ENCODE measurements at places on chromosomes 1 and 21. TPM values are rescaled to one million over a fixed set of nuclear protein-coding genes. Genes with fewer than 3 reads are reported as not detected.

DNM3 gene
- total RNA-seq: 4.0 TPM

CD1B gene
- 1.0 TPM for total RNA-seq

CD84 gene
- 7.0 TPM for total RNA-seq

MYBPH gene
- total RNA-seq: not detected

IGFN1 gene
- total RNA-seq: 23.1 TPM

SLC9C2 gene
- total RNA-seq: not detected

ARHGEF16 gene
- total RNA-seq: 17.1 TPM

MCOLN2 gene
- total RNA-seq: not detected

S100A7A gene
- not detected for total RNA-seq

TESK2 gene
- 0.33 TPM for total RNA-seq

SPOCD1 gene
- total RNA-seq: not detected

HS2ST1 gene
- 12.2 TPM for total RNA-seq

PLA2G2C gene
- total RNA-seq: not detected

- H3K27ac ChIP-seq: peak overlapping the region; percentile 78
- peak; percentile 86 for DNase-seq
- peaks cover 40% of the 10 kb centered on the region for H3K4me1 ChIP-seq
- H3K36me3 ChIP-seq: no peaks in the 10 kb centered on the region
These were observed 143.9 kb downstream of the NOS1AP start for GRCh38 chr1:162213281-162213912.

- no peak overlapping the region for H3K27ac ChIP-seq
- no peak for DNase-seq
- no peaks in the 10 kb centered on the region for H3K4me1 ChIP-seq
- H3K27me3 ChIP-seq: no peaks in the 10 kb centered on the region
- no peak overlapping the region for H3K4me3 ChIP-seq
These were observed 292.2 kb downstream of the SMYD3 start for GRCh38 chr1:246214708-246215509.

DNA sequence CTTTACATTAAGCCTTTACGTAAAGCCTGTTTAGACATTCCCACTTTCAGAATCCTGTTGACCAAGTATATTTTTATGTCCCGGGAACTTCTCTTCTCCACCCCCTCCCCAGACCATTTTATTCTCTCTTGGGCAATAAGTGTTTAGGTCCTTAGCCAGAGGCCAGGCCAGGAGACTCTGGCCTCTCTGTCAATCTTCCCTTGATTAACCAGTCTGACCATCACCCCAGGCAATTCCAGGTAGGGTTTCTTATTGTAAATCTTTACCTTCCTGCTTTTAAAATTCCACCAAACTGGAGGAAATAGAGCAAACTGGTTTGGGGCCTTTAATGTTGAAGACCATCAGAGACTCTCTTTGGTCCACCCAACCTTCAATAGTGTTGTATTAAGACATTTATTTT, 12.2 kb upstream of the IFI6 start:
- H3K4me3 ChIP-seq: no peak overlapping the region
- H3K4me1 ChIP-seq: no peaks in the 10 kb centered on the region
- DNase-seq: no peak
- H3K36me3 ChIP-seq: no peaks in the 10 kb centered on the region
- H3K27ac ChIP-seq: no peak overlapping the region

DNA sequence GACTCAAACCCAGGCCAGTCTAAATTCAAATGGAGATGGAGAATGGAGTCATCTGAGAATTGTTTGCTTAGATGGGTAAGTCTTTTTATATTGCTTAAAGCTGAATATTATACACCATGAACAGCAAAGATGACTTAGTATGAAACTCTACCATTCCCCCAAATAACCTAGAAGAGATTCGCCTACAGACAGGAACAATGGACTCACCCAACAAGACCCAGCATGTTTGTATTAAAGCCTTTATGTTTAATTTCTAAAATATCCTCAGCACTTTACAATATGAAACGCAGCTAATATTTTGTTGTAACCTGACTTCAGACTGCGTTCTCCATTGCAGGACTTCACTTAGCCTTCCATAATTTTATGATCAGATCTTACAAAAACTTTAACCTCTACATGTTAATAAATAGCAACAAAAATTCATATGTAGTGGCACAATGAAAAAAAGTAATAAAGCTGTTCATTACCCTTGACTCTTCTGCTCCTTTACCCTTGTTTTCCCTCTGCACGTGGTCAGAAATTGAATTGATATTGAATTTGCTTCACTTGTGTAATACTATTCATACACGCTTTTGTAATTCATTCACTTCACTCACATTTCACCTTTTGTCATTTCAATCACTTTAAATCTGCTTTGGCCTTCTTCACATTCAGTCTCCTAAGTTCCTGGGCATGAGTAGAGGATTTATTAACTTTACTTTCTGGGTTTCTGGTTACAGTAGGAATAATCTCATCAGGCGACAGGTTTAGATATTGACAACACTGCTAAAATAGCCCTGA, 177.3 kb upstream of the PTBP2 start:
- no peaks in the 10 kb centered on the region for H3K27me3 ChIP-seq
- H3K36me3 ChIP-seq: no peaks in the 10 kb centered on the region
- no peak overlapping the region for H3K4me3 ChIP-seq
- H3K4me1 ChIP-seq: no peaks in the 10 kb centered on the region
- DNase-seq: no peak
- no peak overlapping the region for H3K27ac ChIP-seq

DNA sequence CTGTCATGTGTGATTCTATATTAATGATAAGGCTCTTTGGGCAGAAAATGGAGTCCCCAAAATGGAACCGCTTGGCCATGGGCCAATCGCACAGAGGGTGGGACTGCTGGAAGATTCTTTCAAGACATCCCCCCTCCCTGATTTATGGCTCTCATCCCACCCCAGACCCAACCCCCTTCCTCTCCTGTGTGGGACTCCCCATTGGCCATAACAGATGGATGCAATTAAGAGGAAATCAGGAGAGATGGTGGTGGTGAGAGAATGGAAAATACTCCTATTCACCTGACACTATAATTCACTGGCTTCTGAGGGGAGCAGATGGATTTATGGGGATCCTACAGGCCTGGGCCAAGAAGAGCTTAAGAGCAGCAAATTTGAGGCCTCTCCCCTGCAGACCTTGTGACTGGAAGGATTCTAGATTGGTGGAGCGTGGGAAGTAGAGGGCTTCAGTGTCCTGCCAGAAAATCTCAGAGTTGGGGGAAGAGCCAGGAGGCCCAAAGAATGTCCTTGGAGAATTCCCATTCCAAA, 1.7 kb downstream of the IGFN1 start:
- H3K4me1 ChIP-seq: no peaks in the 10 kb centered on the region
- no peaks in the 10 kb centered on the region for H3K27me3 ChIP-seq
- DNase-seq: no peak
- H3K4me3 ChIP-seq: no peak overlapping the region

DNA sequence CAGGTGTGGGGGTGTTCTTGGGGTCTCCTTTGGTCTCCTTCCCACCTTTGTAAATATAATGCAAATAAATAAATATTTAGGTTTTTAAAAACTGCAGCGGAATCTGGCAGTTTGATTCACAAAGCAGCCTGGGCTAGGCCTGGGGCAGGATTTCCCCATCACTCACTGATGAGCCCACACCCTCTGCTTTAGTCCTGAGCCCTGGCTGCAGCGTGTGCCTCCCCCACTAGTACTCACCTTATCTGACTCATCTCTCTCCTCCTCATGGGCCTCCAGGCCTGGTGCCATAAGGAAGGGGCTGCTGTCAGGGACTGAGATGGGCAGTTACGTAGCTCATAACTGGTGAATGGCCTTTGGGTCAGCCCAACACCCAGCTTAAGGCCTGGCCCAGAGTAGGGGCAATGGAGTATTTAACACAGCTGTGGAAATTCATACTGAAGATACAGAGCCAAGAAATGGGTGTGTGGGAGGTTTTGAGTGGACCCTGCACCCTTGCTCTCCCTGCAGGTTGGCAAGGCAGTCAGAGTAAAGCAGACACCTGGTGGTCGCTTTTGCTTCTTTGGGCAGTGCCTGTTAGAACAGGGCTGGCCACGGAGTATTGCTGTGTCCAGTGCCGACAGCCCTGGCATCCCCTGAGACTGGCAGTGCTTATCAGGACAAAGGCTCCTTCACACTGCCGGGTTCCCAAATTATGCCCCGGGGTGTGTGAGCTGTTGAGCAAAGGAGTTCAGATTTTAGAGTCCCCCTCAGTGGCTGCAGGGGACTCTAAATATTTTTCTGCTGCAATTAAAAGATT, 39.7 kb downstream of the AZIN2 start:
- no peaks in the 10 kb centered on the region for H3K4me1 ChIP-seq
- no peak overlapping the region for H3K27ac ChIP-seq

DNA sequence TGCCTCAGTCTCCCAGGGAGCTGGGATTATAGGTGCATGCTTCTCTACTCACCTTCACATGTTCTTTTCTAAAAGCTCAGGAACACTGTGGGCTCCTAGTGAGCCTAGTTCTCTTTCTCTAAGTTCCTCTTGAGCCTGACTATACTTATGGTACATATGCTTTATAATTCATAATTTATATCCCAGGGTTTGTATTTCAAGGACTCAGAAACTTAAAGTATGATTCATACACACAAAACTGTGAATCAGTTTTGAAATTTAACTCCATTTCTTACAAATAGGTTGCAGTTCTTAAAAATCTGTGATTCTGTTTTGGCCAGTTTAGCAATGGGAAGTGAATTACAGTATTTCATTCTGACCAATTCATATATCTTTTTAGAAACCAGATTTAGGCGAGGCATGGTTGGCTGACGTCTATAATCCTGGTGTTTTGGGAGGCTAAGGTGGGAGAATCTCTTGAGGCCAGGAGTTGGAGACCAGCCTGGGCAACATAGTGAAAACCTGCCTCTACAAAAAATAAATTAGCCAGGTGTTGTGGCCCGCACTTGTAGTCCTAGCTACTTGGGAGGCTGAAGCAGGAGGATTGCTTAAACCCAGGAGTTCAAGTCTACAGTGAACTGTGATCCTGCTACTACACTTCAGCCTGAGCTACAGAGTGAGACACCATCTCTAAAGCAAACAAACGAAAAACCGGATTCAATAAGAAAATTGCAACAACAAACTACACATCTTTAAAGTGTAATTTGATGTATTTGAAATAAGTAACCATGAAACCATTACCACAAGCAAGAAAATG, 15.6 kb downstream of the RASAL2 start:
- H3K4me3 ChIP-seq: no peak overlapping the region
- no peaks in the 10 kb centered on the region for H3K27me3 ChIP-seq
- H3K4me1 ChIP-seq: no peaks in the 10 kb centered on the region
- H3K27ac ChIP-seq: no peak overlapping the region

DNA sequence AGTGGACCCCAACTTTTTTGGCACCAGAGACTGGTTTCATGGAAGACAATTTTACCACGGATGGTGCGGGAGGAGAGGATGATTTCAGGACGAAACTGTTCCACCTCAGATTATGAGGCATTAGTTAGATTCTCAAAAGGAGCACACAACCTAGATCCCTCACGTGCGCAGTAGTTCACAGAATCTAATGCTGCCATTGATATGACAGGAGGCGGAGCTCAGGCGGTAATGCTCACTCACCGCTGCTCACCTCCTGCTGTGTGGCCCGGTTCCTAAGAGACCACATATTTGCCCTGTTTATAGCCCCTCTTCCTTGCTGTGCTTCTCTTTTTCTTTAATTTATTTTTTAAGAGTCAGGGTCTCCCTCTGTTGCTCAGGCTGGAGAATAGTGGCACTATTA, 4.6 kb downstream of the NTRK1 start:
- H3K4me3 ChIP-seq: no peak overlapping the region
- H3K27me3 ChIP-seq: no peaks in the 10 kb centered on the region
- DNase-seq: no peak
- H3K27ac ChIP-seq: no peak overlapping the region

- no peak overlapping the region for H3K27ac ChIP-seq
- H3K4me3 ChIP-seq: no peak overlapping the region
- no peaks in the 10 kb centered on the region for H3K27me3 ChIP-seq
- no peaks in the 10 kb centered on the region for H3K36me3 ChIP-seq
- peaks cover 5% of the 10 kb centered on the region for H3K4me1 ChIP-seq
These were observed 21.8 kb downstream of the TRPM2 start for GRCh38 chr21:44375281-44375651.

DNA sequence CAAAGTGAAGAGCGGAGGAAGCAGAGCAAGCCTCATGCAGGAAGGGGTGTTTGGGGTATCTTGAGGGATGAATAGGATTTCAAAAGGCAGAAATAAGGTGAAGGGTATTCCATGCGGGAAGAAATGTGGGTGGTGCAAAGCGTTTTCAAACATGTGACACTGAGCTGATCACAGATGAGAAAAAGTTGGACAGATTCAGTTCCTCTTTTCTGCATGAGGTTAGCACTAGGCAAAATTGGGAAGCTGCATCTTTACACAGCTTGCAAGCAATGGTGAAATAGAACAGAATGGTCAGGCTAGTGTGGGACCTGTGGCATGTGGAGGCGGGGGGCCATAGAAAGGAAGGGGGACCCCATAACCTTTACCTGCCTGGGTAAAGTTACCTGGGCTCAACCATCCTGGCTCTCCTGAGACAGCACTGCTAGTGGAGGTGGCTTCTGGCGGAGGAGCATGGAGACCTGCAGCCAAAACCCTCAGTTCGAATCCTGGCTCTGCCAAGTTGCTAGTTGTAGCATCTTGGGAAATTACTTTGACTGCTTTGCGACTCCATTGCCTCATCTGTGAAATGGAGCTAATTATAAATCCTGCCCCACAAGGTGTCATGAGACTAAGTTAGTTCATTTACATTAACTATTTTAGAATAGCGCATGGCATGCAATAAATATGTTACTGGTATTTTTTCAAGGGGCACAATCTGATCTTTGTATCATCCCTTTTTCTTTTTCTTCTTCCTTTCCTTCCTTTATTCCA, 16.4 kb downstream of the KCNA10 start:
- no peak overlapping the region for H3K27ac ChIP-seq
- DNase-seq: peak; percentile 15
- no peak overlapping the region for H3K4me3 ChIP-seq
- H3K36me3 ChIP-seq: no peaks in the 10 kb centered on the region
- H3K4me1 ChIP-seq: no peaks in the 10 kb centered on the region
- no peaks in the 10 kb centered on the region for H3K27me3 ChIP-seq

GRCh38 chr1:172600615-172601014, 58.3 kb upstream of the FASLG start:
- no peaks in the 10 kb centered on the region for H3K27me3 ChIP-seq
- no peak overlapping the region for H3K27ac ChIP-seq
- no peak overlapping the region for H3K4me3 ChIP-seq
- DNase-seq: no peak

DNA sequence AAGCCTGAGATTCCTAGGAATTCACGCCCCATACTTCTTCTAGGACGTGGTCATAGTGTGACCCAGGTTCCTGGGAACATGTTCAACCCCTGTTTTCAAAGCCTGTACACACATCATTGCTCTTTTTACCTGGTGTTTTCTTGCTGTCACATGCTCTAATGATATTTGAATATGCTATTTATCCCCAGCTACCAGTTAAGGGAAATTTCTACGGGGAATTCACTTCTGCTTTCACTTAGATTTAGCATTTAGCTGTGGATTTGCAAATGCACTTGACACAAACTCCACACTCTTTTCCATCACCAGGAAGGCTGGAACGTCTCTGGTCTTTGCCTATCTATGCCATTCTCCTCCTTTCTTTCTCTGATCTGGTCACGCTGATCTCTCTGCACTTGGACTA, 11.3 kb upstream of the SAMSN1 start:
- no peaks in the 10 kb centered on the region for H3K27me3 ChIP-seq
- no peak overlapping the region for H3K27ac ChIP-seq
- no peak for DNase-seq
- no peak overlapping the region for H3K4me3 ChIP-seq
